ENCODE measurements at places on chromosomes 2 and 18.

DNA sequence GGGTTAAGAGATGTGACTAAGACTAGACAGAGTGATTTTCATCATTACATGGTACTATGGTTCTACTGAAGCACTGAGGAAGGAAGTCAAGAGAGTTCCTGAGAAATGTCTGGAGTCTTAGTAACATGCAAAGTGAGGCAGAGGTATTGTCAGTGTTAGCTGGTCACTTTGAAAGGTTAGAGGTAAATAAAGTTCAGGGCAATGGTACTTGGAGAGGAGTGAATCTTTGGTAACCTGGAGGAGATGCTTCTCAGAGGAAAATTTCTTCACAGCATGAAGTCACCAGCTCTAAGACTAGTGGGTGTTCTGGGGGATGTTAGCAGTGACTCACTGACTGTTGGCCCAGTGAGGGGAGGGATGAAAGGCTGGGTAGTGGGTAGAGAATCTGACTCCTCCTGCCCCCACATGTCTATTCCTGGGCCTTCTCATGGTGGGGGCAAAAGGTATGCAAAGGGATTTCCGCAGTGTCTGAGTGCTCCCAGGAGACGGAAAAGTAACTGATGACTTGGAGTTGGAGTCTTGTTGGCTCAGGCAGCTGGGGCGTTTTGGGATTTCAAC lies 23.3 kb upstream of the IL1RN start:
- DNase-seq: no peak

- DNase-seq: no peak
Measured at GRCh38 chr18:51010218-51010617, 19.8 kb upstream of the SMAD4 start.

DNA sequence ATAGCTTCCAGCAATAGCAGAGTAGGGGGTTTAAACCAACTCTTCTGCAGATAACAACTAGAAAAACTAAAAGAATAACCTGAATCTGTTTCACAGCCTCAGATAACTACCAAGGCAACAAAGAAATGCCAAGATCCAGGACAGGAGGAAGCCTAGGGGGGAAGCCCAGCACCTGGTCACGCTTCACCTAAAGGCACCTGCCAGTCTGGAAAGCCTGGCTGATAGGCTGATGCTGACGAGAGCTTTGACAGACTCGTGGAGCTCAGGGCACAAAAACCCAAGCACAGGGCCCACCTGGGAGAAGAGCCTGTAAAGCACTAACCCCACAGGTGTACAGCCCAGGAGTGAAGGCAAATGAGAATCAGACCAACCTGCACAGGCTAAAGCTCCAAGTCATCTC lies 22.6 kb downstream of the EIPR1 start:
- no peak for DNase-seq

DNA sequence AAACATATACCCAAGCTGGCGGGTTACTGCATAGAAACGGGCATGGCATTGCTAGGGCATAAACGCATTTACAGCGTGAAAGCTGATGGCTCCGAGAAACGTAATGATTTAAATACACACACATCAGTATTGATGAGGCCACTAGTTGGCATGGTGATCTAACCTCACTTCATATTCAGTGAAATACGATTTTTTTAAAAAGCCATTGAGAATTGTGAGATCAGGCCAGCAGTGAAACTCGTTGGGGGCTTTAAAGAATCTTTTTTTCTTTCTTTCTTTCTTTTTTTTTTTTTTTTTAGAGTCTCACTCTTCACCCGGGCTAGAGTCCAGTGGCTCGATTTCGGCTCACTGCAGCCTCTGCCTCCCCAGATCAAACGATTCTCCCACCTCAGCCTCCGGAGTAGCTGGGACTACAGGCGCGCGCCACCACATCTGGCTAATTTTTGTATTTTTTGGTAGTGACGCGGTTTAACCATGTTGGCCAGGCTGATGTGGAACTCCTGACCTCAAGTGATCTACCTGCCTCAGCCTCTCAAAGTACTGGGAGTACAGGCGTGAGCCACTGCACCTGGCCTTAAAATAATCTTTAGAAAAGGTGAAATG lies 2.4 kb upstream of the SMAD7 start:
- no peak for DNase-seq

- DNase-seq: no peak
Measured at GRCh38 chr2:173858291-173858731, 106.9 kb downstream of the SP3 start.

- DNase-seq: no peak
Measured at GRCh38 chr2:223562078-223562477, 40.1 kb downstream of the SCG2 start.

DNA sequence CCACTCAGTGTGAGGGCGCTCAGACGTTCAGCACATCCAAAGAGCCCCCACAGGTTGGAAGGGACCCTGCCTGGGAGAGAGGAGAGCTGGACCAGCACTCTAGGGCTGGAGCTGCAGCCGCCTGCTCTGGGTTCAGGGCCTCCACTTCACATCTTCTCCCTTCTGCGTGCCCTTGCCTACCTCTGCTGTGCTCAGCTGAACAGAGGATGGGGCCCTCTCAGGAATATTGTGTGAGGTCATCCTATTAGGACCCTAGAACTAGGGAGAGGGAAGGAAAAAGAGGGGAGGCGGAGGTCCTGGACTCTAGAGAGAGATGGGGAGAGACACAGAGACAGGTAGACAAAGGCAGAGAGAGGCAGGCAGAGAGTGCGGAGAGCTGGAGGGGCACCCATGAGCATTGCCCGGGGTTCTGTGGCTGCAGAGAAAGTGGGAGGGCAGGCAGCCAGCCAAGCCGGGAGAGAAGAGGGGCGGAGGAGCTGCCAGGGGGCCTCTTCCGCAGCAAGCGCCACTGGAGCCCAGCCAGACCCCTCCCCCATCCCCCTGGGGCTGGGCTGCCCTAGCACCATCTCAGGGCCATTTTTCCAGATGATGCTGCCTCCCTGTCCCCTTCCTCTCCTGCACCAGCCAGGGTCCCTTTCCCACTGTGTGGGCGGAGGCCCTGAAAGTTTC lies 8.3 kb upstream of the TNS1 start:
- DNase-seq: no peak

GRCh38 chr2:139293992-139294548 lies 513.9 kb upstream of the NXPH2 start:
- DNase-seq: no peak

DNA sequence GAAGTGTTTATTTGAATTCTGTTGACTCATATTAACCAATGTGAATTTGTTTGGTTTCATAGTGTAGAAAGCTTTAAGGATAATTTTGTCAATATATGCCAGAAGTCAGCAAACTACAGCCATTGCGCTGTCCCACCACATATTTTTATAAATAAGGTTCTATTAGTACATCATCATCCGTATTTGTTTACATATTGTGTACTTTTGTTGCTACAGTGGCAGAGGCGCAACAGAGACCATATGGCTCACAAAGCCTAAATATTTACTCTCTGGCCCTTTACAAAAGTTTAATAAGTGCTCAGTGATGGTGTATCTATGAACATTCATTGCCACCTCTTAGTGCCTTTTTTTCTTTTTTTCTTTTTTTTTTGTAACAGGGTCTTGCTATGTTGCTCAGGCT lies 6.4 kb downstream of the ERLEC1 start:
- no peak for DNase-seq

DNA sequence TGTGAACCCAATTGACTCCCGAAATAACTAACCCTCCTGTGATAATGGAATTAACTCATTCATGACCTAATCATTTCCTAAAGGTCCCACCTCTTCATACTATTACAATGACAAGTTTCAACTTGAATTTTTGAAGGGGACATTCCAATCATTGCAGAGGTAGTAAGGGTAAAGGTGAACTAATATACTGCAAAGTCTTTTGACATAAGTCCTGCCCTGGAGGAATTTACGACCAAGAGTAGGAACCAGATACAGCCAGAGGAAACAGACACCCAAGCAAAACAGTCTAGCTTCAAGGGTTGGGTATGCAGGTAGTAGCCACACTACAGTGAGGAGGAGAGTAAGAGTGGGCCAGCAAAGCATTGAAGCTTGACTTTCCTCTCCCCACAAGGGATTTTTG lies 1.2 kb upstream of the SRBD1 start:
- DNase-seq: no peak

All from NCI-H1694 (cell line).